Stimulated activated CD4-positive, alpha-beta T cell treated with anti-CD3 and anti-CD28 coated beads, TNF-alpha, amount 100 ng/mL, for 48 hours (primary cell): ENCODE measurements at places on chromosomes 1 and 21.

DNA sequence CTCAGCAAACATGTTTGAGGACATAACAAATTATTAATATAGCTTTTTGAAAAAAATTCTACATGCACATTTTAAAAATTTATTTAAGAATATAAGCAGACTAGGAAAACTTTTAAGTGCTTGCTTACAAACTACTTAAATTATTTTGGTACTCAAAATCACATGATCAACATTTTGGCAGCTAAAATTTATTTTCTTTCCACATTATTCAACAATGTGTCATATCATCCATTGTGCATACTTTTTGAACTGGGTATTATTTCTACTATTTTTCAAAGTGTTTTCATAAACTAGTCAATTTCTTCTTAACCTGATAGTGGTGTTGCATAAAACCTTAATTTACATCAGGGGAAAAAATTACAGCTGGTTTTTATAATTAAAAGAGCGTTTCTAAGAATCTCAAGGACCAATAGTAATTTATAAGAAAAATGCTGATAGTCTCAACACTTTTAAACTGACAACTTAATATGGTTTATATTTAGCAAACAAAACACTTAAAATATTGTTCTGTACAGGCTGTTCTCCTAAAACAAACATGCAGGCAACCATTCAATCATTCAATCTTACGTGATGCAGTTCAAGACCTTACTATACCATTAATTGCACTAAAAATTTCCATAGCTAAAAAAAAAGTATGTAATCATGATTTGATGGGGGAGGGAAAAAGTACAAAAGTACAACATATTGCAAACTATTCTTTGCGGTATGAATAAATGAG is 105.0 kb downstream of the GPATCH2 start:
- no peak for DNase-seq

DNA sequence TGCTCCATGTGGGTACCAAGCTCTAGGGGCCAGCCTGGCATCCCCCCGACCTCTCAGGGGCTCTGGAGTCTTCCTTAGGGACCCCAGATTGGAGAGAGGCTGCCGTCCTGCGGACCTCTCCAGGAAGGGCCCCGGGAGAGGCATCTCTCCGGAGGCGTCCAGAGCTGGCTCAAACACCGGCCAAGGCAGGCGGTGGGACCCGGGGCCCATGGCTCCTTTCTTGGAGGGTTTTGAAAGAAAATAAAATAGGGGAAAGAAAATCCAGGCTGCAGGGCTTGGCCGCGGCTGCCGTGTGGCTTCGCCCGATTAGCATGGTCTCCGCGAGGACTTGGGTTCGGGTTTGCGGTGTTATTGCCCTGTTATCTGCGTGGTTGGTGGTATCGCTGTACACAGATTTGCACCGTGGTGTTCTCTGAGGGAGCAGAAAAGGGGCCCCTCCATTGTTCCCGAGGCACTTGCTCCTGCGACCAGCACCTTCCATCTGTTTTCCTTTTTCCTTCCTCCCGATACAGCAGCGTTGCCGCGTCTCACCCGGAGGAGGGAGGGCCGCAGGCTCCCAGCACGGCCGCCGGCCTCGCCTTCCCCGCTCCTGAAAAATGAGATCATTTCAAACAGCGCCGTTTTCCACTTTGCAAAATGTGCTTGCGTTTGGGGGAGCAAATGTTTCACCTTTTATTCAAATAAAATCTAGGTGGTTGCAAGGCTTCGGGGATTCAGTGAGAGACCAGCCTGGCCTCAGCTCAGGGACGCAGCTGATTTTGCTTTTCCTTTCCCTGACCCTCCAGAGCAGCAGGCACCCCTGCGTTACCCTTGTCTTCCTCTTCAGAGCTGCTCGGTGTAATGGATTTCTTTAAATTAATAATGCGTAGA is 86.3 kb downstream of the PRDM16 start:
- DNase-seq: no peak

GRCh38 chr1:28317014-28317413 is 11.8 kb upstream of the MED18 start:
- DNase-seq: no peak

- no peak for DNase-seq
Observed at GRCh38 chr1:48807554-48808260, 31.0 kb upstream of the BEND5 start.

DNA sequence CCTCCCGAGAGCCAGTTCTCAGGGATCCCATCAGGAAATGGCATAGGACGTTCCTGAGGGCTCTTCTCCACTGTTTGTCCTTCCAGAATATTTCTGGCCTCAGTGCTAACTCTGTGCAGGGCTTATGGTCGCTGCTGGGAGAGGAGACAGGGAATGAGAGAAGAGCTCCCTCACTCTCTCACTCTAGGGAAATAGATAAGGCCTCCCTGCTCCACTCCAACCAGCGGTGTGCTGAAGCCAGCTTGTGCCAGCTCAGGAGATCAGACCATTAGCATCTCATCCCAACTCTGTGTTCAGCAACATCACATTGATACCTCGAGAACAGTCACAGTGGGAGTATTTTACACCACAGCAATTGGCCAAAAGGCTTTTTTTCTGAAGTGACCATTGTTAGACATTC is 49.2 kb upstream of the ZC3H12A start:
- DNase-seq: no peak

DNA sequence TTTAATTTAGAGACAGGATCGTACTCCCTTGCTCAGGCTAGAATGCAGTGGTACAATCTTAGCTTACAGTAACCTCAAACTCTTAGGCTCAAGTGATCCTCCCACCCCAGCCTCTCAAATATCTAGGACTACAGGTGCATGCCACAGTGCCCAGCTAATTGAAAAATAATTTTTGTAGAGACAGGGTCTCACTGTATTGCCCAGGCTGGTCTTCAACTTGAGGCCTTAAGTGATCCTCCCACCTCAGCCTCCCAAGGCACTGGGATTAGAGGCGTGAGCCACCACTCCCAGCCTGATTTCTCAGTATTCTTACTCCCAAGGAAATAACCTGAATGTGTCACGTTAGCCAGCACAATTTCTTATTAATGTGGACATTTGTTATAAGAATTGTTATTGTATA is 9.8 kb downstream of the RLF start:
- DNase-seq: no peak

DNA sequence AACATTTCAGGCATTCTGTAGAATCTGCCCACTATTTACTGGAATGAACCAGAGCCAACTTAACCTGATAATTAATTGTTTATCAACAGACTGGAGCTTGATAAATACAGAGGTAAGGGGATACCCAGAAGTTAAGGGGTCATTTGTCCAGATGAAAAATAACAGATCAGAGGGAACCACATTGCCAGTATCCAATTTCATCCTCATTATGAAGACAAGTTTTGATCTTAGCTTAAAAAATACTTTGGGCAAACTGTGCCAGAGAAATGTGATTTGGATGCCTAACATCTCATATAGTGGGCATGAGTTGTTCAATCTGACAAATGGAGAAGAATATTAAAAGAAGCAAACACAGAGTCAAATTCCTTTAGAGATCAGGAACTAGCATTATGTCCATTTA is 63.7 kb downstream of the IFI44 start:
- DNase-seq: no peak

GRCh38 chr1:202276081-202276715 is 65.5 kb downstream of the UBE2T start:
- no peak for DNase-seq

GRCh38 chr1:194279975-194280374 is 1093.6 kb upstream of the B3GALT2 start:
- no peak for DNase-seq

- DNase-seq: no peak
Observed at GRCh38 chr1:26031611-26032220, 10.1 kb downstream of the EXTL1 start.

DNA sequence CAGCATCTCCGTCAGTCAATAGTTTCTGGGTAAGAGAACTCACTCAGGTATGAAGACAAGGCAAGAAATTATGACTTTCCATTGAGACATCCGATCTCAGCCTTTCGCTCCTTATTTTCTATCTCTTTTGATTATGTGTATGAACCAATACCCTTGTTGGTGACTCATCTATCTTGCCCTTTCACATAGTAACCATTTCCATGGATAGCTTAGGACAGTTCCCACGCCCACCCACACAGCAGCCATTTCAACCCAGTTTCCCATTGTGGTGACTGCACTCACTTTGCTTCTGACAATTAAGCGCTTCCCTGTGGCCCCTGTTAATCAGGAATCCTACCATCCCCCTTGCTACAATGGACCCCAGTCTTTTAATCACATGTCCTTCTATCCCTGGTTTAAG is 210.6 kb upstream of the ADGRL2 start:
- DNase-seq: no peak

- no peak for DNase-seq
Observed at GRCh38 chr21:39005502-39005787, 177.8 kb downstream of the PSMG1 start.

GRCh38 chr1:163036671-163037070 is 32.5 kb upstream of the RGS4 start:
- DNase-seq: no peak

DNA sequence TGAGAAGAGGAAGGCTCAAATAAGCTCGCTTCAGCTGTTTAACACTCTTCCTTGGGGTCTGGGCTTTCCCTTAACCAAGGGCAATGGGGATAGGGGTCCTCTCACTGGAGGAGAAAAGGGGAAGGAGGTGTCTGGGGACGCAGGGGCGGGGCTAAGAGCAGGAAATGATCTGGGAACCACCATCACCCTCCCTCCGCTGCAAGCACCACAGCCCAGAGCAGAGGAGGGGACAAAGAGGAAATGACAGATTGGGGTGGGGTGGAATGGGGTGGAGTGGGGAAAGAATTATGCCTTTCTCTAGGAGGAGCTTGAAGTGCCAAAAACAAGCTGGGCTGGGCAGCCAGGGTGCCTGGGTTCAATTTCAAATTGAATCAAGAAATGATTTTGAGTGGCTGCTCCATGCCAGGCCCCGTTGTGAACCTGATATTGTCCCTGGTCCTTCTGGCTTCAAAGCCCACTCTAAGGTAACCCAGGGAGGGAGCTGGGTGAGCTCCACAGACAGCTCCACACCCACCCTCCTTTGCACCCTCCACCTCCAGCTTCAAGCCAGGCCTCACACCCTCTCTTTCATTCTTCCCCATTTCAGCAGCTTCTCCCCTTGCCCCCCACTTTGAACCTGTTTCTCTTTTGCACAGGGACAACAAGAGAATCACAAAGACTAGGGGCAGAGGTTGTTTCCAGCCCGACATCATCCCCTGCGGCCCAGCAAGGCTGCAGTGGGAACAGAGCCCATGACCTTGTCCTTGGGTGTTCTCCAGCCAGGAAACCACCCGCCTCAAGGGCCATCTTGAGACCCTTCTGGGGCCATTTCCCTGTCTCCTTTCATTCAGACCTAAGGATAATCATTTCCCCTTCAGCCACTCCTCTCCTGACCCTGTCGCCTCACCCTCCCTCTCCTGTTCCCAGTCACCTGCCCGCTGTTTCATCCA is 1.1 kb downstream of the ARHGAP30 start:
- peak; percentile 52 for DNase-seq

DNA sequence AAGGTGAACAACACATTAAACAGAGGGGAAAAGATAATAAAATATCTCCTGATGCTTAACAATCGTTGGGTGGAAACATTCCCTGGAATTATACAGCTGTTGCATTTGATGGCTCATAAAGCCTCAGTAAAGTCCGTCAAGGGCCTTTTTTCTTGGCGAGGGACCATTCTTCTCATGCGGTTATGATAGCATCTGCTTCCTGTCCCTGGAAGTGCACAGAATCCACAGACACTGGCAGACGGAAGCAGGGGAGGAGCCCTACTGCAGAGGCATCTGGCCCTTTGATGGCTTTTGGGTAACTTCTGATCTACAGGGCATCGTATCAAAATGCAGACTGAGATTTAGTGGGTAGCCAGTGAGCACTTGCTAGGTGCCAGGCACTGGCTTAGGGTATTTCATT is 286.9 kb downstream of the KIF26B start:
- no peak for DNase-seq

DNA sequence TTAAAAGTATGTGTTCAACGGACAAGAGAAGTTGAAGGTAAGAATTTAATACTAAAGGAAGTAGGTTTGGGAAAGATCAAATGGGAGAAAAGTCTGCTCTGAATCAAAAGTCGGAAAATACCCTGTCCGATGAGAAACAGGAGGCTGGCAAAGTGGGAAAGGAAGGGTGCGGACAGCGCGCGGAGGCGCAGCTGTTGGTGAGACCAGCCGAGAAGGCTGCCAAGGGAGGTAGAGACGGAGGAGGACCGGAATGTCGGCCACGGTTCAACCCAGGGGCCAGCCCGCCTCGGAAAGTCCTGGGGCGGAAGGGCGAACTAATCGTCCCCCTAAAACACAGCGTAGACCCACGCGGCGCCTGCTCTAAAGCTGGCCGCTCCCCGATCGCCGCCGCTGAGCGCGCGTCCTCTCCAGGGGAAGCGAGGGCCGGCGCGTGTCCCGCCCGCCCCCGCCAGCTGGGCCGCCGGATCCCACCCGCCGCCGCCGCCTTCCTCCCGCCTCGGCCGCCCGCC is 639 bp upstream of the SPATA1 start:
- DNase-seq: no peak

- no peak for DNase-seq
Observed at GRCh38 chr1:225871359-225872074, 10.7 kb downstream of the TMEM63A start.

DNA sequence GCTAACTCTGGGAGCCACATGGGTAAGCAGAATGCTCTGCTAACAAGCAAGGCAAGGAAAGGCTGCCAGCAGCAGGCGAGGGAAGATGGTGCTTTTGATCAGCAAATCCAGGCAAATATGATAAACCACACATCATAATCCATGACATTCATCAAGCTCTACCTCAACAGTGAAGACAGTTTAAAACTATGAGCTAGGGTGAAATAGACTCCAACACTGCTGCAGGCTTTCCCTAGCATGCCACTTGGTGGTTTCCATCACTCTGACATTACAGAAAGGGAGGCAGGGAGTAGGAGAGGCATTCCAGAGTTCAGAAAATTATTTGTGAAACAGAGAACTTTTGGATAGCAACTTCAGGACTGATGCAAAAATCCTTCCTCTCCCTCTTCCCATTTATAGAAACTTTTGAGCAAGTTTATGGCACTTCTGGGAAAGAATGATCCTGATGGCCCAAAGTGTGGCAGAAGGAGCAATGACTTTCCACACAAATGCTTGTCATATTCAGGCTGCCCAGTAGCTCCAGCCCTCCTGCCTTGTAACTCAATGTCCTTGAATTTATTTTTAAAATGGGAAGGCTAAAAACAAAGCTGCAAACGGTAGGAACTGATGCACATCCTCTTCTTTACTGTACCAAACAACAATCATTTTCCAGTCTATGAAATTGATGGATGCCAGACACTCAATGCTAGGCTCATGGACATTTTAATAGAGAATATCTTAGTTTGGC is 70.8 kb downstream of the SMYD2 start:
- no peak for DNase-seq

GRCh38 chr1:168114845-168115244 is 21.9 kb downstream of the GPR161 start:
- DNase-seq: no peak

DNA sequence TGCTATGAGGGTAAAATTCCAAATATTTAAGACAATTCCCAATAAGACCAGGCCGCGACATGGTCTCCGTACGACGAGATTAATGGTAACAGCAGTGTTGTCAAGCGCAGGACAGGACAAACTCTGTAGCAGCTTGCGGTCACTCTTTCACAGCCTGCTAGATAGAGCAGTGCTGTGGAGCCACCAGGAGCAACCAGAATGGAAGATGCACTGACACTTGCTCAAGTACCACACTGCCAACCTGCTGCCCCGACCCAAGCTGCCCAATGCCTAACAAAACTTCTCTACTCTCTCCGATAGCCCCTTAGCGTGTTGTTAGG is 636 bp downstream of the WARS2 start:
- DNase-seq: no peak

- no peak for DNase-seq
Observed at GRCh38 chr1:180811886-180812285, 100.8 kb upstream of the KIAA1614 start.

- no peak for DNase-seq
Observed at GRCh38 chr1:175839779-175840669, 96.6 kb upstream of the TNR start.

- DNase-seq: peak; percentile 59
Observed at GRCh38 chr1:40185951-40186864, 25.0 kb downstream of the RLF start.
